ENCODE measurements at places on chromosomes 11 and 22.
A peak's percentile ranks its signal among the peaks of the same experiment; 100 is the strongest.

GRCh38 chr11:33320016-33320813 is 63.0 kb downstream of the HIPK3 start:
- no peak for DNase-seq

- no peak for DNase-seq
Measured at GRCh38 chr11:115916608-115917007, 412.4 kb upstream of the CADM1 start.

DNA sequence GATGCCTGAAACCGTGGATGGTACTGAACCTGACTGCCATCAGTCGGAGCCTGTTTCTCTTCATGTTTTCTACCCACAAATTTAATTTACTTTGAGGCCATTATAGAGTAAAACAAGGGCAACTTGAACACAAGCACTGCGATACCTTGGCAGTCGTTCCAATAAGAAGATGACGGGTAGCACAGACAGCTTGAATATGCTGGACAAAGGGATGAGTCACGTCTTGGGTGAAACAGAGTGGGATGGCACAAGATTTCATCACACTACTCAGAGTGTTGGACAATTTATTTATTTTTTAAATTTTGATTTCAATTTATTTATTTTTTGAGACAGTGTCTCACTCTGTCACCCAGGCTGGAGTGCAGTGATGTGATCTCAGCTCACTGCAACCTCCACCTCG is 5.7 kb downstream of the DIXDC1 start:
- DNase-seq, result no peak

DNA sequence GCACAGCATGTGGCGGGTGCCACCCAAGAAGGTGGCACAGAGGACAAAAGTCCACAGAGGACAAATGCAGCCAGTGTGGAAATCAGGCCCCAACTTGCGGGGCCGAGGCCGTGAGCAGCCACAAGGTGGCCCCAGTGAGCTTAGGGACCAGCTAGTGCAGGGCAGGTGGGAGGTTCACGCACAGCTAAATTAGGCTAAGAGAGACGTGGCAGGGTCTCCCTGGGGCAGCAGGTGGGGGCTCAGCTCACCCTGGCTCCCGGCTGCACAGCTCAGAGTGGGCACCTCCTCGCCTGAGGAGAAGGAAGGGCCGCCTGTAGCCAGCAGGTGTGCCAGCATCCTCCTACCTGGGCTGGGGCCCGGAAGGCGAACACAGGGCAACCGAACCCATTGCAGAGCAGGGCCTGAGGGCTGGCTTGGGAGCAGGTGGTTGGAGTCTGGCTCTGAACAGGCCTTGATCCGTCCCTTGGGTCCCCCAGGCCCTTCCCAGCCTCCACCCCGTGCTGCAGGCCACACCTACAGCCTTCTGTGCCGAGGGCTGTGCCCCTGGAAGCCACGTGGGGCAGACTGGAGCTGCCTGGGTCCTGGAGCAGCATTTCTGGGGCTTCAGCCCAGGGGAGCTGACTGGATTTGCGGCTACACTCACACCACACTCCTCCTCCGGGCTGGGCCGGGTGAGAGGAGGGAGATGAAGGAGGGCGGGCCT is 26.1 kb upstream of the CELSR1 start:
- DNase-seq, result no peak

- no peak for DNase-seq
Measured at GRCh38 chr11:84902445-84902844, 724.7 kb downstream of the DLG2 start.

GRCh38 chr22:26732284-26732683 is 74.9 kb downstream of the MIAT start:
- DNase-seq, result no peak

DNA sequence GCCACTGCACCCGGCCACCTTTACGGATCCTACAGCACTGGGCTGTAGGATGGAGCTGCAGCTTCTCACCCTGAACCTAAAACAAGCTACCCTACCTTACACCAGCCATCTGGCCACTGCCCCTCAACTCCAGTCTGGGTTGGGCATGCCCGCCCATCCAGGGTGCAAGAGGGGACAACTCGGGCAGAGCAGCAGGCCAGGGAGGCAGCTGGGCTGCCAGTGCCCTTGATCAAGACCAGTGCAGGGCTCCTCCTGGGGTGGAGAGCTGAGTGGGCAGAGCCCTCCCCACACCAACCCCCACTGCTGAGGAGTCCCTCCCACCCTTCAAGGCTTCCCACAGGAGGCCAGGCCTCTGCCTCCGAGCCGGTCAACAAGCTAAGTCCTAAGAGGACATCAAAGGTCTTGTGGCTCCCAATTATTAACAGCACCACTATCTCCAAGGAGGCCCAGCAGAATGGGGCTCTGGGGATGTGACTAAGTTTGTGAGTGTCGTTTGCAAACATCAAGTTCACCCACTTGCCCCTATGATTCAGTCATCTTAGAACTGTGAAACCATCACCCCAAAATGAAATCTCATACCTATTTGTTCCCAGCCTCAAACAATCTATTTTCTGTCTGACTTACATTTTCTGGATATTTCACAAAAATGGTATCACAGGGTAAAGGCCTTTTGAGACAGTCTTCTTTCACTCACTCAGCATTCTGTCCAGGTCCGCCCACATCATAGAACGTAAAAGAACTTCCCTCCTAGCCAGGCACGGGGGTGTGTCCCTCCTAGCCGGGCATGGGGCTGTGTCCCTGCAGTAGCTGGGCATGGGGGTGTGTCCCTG is 11.0 kb downstream of the GATD1 start:
- DNase-seq, result no peak

- no peak for DNase-seq
Measured at GRCh38 chr11:10658621-10659338, 34.8 kb downstream of the IRAG1 start.

DNA sequence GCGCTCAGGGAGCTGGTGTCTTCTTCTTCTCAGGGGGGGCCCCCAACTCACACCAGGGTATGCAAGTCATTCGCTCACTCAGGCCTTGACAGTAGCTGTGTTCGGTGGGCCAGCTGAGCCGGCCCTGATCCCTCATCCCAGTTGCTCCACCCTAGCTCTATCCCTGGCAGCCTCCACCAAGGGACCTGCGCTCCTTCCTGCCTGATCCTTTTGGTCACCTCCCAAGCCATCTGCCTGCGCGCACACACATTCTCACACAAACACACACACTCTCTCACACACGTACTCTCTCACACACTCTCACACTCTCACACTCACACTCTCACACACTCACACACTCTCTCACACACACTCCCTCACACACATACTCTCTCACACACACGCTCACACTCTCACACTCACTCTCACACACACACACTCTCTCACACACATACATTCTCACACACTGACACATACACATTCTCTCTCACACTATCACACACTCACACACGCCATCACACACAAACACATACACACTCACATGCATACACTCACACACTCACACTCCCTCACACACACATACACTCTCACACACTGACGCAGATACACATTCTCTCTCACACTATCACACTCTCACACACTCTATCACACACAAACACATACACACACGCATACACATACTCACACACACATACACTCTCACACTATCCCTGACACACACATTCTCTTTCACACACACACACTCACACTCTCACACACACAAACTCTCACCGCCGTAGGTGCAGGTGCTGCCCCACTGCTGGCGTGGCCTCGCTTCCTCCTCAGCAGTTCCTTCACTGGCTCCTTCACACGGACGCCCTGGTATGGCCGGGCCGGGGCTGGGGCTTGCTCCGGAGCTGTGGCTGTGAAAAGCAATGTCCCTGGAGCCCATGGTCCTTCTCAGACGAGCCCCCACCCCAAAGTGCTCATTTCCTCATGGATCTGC is 20.8 kb downstream of the POU2AF1 start:
- no peak for DNase-seq

DNA sequence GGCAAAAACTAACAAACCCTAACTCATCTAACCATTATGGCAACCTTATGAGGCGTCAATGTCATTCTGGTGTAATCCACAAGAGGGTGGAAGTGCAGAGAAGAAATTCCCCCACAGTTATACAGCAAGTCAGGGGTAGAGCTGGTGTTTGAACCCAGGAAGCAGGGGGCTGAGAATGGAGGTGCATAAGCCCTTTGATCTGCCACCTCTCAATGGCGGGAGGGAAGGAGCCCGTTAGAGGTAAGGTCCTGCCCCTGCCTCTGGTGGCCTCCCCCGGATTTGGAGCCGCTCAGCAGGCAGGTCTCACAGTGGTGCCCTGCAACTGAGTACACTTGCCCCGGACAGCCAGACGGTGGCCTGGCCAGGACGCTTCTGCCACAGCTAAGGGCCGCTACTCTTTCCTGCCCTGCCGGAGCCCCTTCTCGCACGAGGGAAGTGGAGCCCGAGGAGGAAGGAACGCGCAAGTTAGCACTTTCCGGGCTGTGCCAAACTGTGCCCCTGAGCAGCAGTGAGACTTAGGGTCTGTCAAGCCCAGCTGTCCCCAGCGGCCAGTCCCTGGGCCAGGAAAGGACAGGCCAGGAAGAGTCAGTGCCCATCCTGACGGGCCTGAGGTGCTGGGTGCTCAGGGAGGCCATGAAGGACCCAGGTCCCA is 1.1 kb downstream of the FXYD2 start:
- DNase-seq, result no peak

DNA sequence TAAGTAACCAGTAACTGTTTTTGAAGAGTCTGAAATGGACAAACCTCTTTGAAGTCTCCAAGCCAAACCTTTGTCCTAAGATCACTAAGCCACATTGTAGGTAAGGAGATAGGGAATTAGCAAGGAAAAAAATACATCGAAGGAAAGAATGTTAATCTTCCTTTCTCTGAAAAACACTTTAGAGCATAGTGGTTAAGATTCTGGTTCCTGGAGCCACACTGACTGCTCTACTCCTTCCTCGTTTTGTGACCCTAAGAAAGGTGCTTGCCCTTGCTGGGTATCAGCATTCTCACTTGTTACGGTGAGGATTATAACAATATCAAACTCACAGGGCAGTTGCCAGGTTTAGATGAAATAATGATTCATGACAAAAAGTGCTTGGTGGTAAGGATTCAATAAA is 104.0 kb downstream of the SIK3 start:
- no peak for DNase-seq

DNA sequence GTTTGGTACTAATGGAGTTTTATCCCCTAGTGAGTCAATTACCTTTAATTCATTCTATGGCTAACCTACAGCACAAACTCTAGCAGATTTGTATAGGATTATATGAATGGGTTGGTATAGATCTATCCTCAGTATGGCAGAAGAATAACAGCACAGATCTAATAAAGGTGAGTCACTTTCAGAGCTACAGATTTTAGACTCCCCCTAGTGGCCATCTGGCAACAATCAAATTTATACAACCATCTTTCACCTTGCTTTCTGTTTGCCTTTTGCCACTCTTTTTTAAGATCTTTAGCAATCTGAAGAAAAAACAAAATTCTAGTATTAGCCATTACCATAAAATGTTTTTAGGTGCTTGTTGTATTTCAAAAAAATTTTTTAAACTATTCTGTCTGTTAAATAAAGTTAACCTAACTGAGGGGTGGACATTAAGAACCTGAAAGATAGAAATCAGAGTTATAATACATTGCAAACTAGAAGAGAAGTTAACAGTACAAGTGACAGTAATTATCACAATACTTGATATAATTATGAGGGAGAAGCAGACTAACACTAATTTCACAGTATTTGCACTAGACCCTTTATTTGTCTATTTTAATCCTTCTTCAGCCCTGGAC is 25.8 kb downstream of the DDIAS start:
- DNase-seq, result peak; percentile 24

DNA sequence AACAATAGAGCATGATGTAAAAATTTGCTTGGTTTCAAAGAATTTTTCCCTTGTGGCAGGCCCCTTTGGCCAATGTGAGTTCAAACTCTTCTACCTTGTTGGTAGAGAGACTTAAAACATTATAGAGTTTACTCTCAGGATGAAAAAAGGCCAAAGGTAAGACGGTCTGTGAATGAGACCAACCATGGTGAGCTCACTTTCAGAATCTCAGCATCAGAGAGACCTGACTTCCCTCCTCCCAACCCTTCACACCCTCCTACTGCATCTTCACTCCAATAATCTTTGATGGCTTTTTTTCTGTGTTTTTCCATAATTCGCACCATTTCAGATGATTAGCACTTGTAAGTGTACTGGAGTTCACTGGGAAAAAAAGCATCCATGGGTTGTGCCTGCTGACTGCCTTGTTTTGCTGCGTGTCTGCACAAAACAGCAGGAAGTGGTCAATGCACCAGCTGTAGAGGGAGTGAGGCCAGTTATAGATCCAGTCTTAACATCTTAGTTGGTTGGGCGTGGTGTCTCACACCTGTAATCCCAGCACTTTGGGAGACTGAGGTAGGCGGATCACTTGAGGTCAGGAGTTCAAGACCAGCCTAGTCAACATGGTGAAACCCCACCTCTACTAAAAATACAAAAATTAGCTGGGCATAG is 64.1 kb downstream of the SLC1A2 start:
- no peak for DNase-seq

DNA sequence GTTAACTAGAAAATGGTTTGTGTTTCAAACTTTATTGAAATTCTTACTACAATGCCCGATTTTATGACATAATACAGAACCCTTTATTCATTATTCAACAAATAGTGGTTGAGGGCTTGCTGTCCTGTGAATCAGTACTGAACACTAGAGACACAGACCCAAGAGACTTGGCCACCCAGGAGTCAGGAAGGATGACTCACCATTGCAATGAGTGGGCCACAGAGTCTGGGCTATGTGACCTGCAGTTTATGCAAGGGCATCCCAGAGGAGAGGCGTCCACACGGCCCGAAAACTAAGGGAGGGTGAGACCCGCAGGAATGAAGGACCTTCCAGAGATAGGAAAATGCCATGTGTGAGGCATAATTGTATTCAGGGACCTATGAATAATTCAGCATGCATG is 143.8 kb upstream of the DDI1 start:
- DNase-seq, result no peak

GRCh38 chr11:80420374-80420773 is 979.5 kb upstream of the TENM4 start:
- DNase-seq, result no peak

DNA sequence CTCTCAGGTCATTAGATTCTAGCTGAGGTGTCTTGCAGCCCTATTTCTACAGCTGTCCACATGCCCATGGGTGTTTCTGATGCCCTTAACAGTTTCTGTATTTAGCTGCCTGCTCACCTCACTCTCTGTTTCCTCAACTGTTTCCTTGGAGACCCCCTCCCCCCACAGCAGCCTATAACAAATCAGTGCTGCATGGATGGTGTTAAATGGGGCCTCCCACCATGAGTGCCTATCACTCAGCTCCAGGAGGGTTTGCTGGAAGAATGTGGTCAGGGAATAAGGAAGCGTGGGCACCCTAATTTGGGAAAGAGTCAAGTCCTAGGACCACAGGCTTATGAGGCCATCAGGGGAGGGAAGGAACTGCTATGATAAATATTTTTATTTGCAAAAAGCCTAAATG is 8.6 kb downstream of the KLHL35 start:
- no peak for DNase-seq

All from AG04450 (cell line).